ENCODE measurements at places on chromosomes 2 and 18.
A peak's percentile ranks its signal among the peaks of the same experiment; 100 is the strongest.

GRCh38 chr2:54122171-54122935 is 6.9 kb downstream of the ACYP2 start:
- DNase-seq = no peak

GRCh38 chr2:236884569-236885175 is 201.0 kb upstream of the COPS8 start:
- no peak for DNase-seq

DNA sequence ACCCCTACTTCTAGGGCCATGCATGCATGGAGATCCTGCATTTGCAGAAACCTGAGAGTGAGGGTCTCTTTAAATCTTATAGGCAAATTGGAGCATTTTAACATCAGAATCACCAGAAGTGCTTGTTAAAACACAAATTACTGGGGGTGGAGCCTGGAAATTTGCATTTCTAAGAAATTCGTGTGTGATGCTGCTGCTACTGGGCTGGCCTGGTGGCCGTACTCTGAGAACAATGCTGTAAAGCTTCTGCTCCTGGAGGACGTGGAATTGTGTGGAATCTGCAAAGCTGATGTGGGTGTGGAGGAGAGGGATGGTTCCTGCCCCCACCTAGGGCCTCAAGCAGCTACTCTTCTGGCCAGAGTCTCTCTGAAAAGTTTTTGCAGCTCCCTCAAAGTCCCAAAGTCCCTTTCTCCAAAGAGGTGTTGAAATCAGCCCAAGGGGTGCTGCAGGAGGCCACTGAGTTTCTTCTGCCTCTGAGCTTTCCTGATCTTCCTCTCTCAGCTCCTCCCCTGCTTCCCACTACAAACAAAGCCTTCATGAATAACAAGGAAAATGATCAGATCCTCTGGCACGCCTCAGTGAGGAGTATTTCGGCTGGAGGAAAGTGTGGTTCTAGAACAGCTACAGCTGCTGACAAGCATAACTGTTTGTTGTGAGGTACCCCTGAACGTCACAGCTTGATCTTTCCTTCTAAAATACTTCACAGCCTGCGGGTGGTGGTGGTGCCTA is 508.3 kb downstream of the CNTNAP5 start:
- no peak for DNase-seq

DNA sequence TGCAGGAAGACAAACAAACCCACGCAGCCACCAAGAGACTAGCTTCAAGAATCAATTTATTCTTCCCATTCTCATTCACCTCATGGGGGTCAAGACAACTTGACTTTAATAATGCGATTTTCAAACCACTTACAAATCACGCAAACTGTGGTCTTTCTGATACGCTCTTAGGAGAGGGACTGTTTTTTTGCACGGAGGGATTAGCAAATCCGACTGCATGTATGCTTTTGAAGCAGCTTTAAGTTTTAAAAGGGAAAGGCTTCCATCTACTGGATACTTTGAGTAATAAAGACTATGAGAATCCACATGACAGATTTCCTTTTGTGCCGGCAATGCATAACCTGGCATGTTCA is 322.9 kb upstream of the KCNJ3 start:
- peak; percentile 58 for DNase-seq

- DNase-seq = no peak
Observed at GRCh38 chr2:85951351-85952067, 62.7 kb upstream of the ST3GAL5 start.

DNA sequence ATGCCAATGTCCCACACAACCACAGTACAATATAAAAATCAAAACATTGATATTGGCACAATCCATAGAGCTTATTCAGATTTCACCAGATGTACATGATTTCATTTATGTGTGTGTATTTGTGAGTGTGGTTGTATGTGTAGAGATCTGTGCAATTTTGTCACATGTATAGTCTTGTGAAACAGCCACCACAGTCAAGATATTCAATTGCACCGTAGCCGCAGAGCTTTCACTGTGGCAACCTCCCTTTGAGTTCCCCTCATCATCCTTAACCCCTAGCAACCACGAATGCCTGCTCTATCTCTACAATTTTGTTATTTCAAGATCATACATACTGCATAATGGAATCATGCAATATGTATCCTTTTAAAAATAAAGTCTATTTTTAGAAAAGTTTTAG is 391.3 kb downstream of the SETBP1 start:
- no peak for DNase-seq

GRCh38 chr2:142989273-142990204 is 112.1 kb downstream of the KYNU start:
- DNase-seq = peak; percentile 20

DNA sequence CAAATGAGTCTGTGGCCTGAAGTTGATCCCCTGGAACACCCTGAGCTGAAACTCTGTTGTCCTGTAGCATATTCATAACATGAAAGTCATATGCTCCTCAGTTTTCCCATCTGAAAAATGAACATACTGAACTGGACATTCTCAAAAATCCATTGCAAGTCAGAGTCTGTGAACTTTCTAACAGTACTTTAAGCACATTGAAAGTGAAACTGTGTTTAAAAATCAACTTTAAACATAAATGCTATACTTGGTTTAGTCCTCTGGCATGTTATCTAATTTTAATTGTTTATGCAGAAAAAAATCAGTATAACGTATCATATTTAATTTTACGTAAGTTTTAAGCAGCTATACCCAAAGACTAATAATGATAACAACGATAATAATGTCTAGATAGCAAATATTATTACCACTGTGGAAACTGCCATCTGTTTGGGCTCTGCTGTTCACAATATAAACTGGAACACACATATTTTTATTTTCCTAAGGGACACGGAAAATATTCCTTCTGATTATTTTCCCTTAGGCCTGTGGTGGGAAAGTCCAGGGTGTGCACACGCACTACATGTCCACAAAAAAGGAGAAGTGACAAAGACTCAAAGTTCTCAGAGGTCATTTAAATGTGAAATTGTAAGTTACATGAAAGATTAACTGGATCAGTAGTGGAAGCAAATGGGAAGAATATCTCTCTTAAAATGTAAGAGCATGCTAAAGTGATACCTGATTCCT is 56.1 kb upstream of the TTN start:
- no peak for DNase-seq

- no peak for DNase-seq
Observed at GRCh38 chr2:26770986-26771586, 7.0 kb downstream of the SLC35F6 start.

DNA sequence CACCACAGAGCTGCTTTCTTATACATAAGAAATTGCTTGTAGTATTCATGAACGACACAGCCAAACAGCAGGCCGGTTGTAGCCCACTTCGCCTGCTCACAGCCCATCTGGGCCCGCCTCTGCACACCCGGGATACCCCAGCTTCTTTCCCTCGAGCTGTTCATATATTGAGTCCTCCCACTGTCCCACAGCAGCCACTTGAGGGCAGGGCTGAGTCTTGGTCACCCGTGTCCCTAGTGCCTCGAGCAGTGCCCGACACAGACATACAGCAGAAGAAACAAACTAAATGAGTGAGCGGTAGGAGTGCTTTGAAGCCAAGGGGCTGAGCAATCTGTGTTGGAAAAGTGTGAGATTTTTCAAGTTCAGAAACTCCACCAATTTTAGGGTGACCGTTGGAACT is 251.4 kb downstream of the KLHL29 start:
- no peak for DNase-seq

GRCh38 chr2:79950526-79950925 is 354.0 kb downstream of the LRRTM1 start:
- no peak for DNase-seq
